ENCODE measurements at places on chromosomes 5 and 9.

- no peak overlapping the region for H3K4me3 ChIP-seq
- H3K27me3 ChIP-seq = no peaks in the 10 kb centered on the region
- H3K27ac ChIP-seq = no peak overlapping the region
- no peaks in the 10 kb centered on the region for H3K36me3 ChIP-seq
- DNase-seq = no peak
Observed at GRCh38 chr5:171523781-171524180, 104.3 kb downstream of the FGF18 start.

DNA sequence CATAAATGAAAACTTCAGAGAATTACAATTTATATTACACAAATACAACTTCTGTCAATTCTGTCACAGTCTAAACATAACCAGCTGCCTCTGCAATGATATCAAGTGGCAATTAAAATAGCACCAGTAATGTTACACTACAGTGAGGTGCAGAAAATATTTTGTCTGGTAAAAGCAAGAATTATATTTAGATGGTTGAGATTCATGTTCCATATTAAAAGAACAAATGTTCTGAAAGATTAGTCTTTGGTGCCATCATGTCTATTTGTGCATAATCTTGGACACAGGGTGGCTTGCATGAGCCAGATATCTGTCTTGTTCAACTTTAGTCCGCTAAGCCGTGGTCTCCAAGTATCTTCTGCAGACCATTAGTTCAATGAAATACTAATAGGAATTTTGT, 29.0 kb upstream of the PRR16 start:
- peak overlapping the region; percentile 25 for H3K27ac ChIP-seq
- H3K4me3 ChIP-seq = no peak overlapping the region
- no peaks in the 10 kb centered on the region for H3K4me1 ChIP-seq
- H3K27me3 ChIP-seq = no peaks in the 10 kb centered on the region

DNA sequence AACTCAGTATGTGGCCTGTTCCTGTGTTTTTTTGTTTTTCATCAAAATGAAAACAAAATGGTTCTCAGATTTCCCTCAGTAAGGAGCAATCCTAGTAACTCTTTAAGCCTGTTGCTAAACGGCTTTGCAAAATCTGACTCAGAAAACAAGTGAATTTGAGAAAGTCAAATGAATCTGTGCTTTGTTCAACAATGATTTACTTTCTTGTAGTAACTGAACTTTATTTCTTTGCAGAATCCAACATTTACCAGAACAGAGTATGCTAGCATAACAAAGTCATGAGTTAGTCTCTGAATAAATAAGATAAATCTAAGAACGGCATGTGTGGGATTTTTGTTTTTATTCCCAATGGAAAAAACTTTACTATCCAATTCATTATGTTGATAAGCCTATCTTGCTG, 93.8 kb downstream of the OXCT1 start:
- no peaks in the 10 kb centered on the region for H3K27me3 ChIP-seq
- no peaks in the 10 kb centered on the region for H3K36me3 ChIP-seq
- no peaks in the 10 kb centered on the region for H3K4me1 ChIP-seq
- no peak overlapping the region for H3K27ac ChIP-seq

DNA sequence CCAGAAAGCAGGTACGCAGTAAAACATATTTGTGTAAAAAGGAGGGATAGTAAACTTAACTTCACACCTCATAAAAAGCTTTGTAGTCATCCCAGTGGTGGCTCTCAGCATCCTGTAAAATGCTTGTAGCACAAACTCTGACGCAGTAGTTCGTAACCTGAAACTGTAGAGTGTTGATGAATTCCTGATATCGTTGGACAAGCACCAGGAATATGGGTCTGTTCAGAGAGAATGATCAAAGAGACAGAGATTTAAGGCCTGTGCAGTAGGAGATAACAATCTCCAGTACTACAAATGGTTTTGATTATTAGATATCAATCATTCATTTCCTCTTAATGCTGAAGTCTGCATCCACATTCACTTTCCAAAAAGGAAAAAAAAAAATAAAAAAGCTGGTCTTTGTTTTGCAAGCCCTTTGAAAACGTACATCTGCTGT, 148.5 kb downstream of the KIAA0825 start:
- no peaks in the 10 kb centered on the region for H3K36me3 ChIP-seq
- no peak overlapping the region for H3K27ac ChIP-seq
- H3K4me1 ChIP-seq = no peaks in the 10 kb centered on the region
- H3K27me3 ChIP-seq = no peaks in the 10 kb centered on the region

GRCh38 chr5:130289132-130290088, 385.1 kb downstream of the CHSY3 start:
- no peaks in the 10 kb centered on the region for H3K36me3 ChIP-seq
- DNase-seq = no peak
- H3K27me3 ChIP-seq = no peaks in the 10 kb centered on the region
- H3K27ac ChIP-seq = no peak overlapping the region

DNA sequence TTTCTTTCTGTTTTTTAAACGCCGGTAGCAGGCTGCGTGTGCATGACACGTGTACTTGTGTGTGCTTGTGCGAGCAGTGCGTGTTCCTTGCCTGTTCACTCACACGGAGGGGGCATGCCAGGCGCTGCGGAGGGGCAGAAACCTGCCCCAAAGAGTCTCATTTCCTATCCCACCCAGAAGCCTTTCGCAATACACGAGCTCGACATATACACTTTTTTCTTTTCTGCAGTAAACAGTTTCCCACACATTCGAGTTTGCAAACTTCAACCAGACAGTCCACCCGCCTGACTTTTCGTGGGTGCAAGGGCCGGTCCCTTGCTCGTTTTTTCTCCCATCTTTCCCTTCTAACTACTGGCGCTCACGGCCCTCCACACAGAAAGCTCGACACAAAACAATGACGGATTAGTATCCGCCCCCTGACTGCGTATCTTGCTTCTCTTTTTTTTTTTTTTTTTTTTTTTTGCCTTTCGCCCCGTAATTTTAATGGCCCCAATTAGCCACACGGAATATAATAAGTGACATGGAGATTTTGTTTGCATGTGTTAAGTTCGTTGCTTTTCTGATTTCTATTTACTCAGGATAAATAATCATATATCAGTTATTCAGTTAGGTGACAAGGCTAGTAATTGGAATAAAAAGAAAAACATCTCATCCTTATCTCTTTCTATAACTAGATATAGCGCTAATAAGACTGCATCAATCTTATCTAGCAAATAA, 5.3 kb upstream of the OTP start:
- H3K4me1 ChIP-seq = peaks cover 12% of the 10 kb centered on the region
- H3K27ac ChIP-seq = no peak overlapping the region
- H3K4me3 ChIP-seq = no peak overlapping the region
- peaks cover 97% of the 10 kb centered on the region for H3K27me3 ChIP-seq
- no peaks in the 10 kb centered on the region for H3K36me3 ChIP-seq

- H3K4me3 ChIP-seq = no peak overlapping the region
- no peaks in the 10 kb centered on the region for H3K4me1 ChIP-seq
- no peak overlapping the region for H3K27ac ChIP-seq
- H3K36me3 ChIP-seq = no peaks in the 10 kb centered on the region
Observed at GRCh38 chr5:84779186-84779585, 394.5 kb upstream of the EDIL3 start.

- no peaks in the 10 kb centered on the region for H3K4me1 ChIP-seq
- H3K27ac ChIP-seq = no peak overlapping the region
- H3K27me3 ChIP-seq = no peaks in the 10 kb centered on the region
- H3K36me3 ChIP-seq = no peaks in the 10 kb centered on the region
- DNase-seq = no peak
Observed at GRCh38 chr5:96287136-96287535, 145.9 kb downstream of the PCSK1 start.

- H3K4me3 ChIP-seq = no peak overlapping the region
- H3K4me1 ChIP-seq = peaks cover 3% of the 10 kb centered on the region
- H3K27me3 ChIP-seq = no peaks in the 10 kb centered on the region
- no peaks in the 10 kb centered on the region for H3K36me3 ChIP-seq
Observed at GRCh38 chr5:150266871-150267291, 22.7 kb downstream of the CAMK2A start.

DNA sequence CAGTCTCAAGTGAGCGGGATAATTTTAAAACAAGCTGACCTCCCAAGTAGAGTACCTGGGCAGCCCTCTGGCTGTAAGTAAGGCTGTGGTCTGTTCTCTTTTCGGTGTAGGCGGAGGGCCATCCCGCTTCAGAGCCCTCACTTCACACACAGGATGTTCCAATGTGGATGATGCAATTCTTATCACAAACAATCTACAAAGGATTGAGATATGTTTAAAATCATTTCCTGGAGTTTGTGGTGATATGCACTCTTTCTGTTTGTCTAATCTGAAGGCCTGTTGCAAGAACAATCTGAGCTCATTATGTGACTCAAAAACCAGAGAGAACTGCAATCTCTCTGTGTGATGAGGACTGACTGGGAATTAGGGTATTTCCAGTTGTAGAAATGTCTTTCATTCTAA, 42.5 kb downstream of the ITGA2 start:
- no peaks in the 10 kb centered on the region for H3K27me3 ChIP-seq
- H3K36me3 ChIP-seq = no peaks in the 10 kb centered on the region
- H3K4me3 ChIP-seq = no peak overlapping the region
- peaks cover 33% of the 10 kb centered on the region for H3K4me1 ChIP-seq

GRCh38 chr5:43396762-43397304, 15.4 kb downstream of the CCL28 start:
- H3K36me3 ChIP-seq = no peaks in the 10 kb centered on the region
- no peaks in the 10 kb centered on the region for H3K27me3 ChIP-seq
- no peak overlapping the region for H3K27ac ChIP-seq
- peak overlapping the region; percentile 54 for H3K4me3 ChIP-seq
- peak; percentile 6 for DNase-seq

- DNase-seq = no peak
- no peaks in the 10 kb centered on the region for H3K36me3 ChIP-seq
- H3K4me1 ChIP-seq = no peaks in the 10 kb centered on the region
- H3K4me3 ChIP-seq = no peak overlapping the region
- no peak overlapping the region for H3K27ac ChIP-seq
Observed at GRCh38 chr5:146388386-146388785, 49.7 kb downstream of the POU4F3 start.

DNA sequence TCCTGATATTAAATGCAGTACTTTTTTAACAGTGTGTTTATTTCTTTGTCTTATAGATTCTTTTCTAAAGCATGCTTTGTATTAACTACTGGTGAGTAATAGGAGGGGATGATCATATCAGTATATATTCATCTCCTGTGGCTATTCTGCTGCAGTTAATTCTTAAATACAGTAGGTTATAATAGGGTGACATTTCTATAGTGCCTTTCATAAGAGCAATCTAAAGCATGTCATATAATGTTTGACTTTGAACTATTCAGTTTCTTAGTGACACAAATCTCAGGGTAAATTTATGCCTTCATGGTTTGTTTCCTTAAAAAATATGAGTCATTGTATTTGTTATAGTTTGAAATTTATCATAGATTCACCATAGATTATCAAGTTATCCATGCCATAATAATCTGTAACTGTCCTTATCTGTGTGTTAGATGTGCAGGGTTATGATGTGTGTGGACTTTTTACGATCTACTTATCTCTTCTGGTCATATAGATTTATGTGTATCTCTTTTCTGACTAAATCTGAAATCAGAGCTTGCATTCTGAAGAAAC, 1019.5 kb downstream of the NR2F1-AS1 start:
- H3K27ac ChIP-seq = no peak overlapping the region
- DNase-seq = no peak
- no peaks in the 10 kb centered on the region for H3K4me1 ChIP-seq
- H3K27me3 ChIP-seq = no peaks in the 10 kb centered on the region
- no peak overlapping the region for H3K4me3 ChIP-seq

DNA sequence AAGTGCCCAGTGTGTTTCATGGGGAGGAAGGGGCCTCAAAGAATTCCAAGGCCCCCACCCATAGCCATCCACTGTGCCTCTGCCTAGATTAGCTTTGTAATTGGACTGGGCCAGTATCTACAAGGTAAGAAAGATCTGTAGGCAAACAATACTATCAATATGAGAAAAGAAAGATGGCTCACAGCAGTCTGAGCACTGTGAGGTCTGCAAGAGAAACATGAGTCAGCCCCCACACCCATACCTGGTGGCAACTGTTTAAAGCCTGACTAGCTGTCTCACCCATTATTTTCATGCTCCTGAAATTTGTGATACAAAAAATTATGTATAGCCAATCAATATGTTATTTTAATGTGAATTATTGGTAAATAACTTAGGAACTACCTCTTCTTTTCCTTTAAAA, 10.0 kb upstream of the ZNF483 start:
- H3K36me3 ChIP-seq = no peaks in the 10 kb centered on the region
- no peak overlapping the region for H3K27ac ChIP-seq
- no peak for DNase-seq
- H3K4me3 ChIP-seq = no peak overlapping the region
- H3K27me3 ChIP-seq = no peaks in the 10 kb centered on the region

DNA sequence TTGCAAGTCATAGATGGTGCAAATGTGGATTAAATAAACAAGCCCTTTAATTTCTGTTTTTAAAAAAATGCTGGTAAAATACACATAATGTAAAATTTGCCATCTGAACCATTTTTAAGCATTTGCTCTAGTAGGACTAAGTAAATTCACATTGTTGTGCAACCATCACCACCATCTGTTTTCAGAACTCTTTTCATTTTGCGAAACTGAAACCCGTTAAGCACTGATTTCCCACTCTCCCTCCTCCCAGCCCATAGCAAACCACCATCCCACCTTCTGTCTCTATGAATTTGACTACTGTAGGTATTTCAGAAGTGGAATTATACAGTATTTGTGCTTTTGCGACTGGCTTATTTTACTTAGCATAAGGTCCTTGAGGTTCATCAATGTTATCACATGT, 103.3 kb upstream of the CNTLN start:
- no peak for DNase-seq
- no peaks in the 10 kb centered on the region for H3K27me3 ChIP-seq
- H3K4me1 ChIP-seq = no peaks in the 10 kb centered on the region
- H3K36me3 ChIP-seq = no peaks in the 10 kb centered on the region

GRCh38 chr9:75455444-75455921, 367.2 kb downstream of the OSTF1 start:
- H3K27ac ChIP-seq = no peak overlapping the region
- peaks cover 4% of the 10 kb centered on the region for H3K4me1 ChIP-seq
- no peak overlapping the region for H3K4me3 ChIP-seq
- no peaks in the 10 kb centered on the region for H3K27me3 ChIP-seq

DNA sequence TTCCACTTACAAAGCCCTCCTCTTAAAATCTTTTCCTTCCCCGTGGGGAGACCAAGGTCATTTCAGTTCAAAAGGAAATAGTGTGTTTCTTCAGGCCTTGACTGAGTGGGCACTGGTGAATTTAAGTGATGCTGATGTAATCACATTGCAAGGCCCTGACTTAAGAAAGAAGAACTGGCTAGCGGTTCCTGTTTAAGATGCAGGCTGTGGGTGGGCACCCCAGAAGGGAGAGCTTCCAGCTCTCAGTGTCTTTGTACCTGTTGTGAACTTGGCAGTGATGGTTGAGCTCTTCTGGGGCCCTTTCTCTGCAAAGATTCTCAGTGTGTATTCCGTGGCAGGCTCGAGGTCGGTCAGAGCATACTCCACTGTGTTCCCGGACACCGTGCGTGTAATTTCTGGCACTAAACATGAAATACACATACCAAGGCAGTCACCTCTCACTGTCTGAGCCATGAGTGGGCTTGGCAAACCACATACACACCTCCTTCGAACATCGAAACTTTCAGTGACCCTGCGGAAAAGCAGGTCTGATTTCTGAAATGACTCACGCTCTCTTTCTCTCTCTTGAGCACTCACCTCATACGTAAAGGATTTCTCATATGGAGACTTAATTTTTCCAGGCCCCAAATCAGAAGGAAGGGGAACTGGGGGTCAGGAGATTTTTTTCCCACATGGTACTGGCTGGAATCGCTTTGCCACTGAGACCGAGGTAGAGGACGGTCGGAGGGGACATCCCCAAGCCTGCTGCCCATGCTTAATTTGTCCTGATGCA, 81.9 kb downstream of the TNC start:
- H3K27ac ChIP-seq = no peak overlapping the region
- H3K4me1 ChIP-seq = peaks cover 9% of the 10 kb centered on the region
- DNase-seq = peak; percentile 19
- H3K36me3 ChIP-seq = no peaks in the 10 kb centered on the region
- H3K27me3 ChIP-seq = no peaks in the 10 kb centered on the region

GRCh38 chr9:127835991-127836516, 18.4 kb downstream of the ENG start:
- peak overlapping the region; percentile 91 for H3K27ac ChIP-seq
- peak overlapping the region; percentile 17 for H3K4me3 ChIP-seq
- no peaks in the 10 kb centered on the region for H3K27me3 ChIP-seq

All from heart right ventricle (tissue), 16 donors.